ENCODE measurements at places on chromosomes 7 and 10. TPM values are rescaled to one million over a fixed set of nuclear protein-coding genes. Genes with fewer than 3 reads are reported as not detected.

Gene CH25H
- 15.8 TPM for total RNA-seq

Gene TMEM130
- total RNA-seq = 0.12 TPM

Gene MBL2
- total RNA-seq = not detected

Gene TDRD1
- not detected for total RNA-seq

Gene C7orf57
- 2.3 TPM for total RNA-seq

- peaks cover 14% of the 10 kb centered on the region for H3K36me3 ChIP-seq
- H3K27me3 ChIP-seq = no peaks in the 10 kb centered on the region
- DNase-seq = no peak
- peak overlapping the region; percentile 35 for H3K27ac ChIP-seq
- H3K4me1 ChIP-seq = peaks cover 21% of the 10 kb centered on the region
These were observed 24.7 kb downstream of the NUB1 start for GRCh38 chr7:151366166-151366879.

GRCh38 chr10:31940839-31941653 is 12.4 kb upstream of the ARHGAP12 start:
- H3K4me3 ChIP-seq = no peak overlapping the region
- no peaks in the 10 kb centered on the region for H3K27me3 ChIP-seq
- H3K36me3 ChIP-seq = no peaks in the 10 kb centered on the region
- peak overlapping the region; percentile 59 for H3K27ac ChIP-seq
- no peak for DNase-seq
- peaks cover 58% of the 10 kb centered on the region for H3K4me1 ChIP-seq

- no peak for DNase-seq
- H3K4me3 ChIP-seq = no peak overlapping the region
- peak overlapping the region; percentile 84 for H3K27ac ChIP-seq
These were observed 52.5 kb downstream of the KLRG2 start for GRCh38 chr7:139431010-139431409.

DNA sequence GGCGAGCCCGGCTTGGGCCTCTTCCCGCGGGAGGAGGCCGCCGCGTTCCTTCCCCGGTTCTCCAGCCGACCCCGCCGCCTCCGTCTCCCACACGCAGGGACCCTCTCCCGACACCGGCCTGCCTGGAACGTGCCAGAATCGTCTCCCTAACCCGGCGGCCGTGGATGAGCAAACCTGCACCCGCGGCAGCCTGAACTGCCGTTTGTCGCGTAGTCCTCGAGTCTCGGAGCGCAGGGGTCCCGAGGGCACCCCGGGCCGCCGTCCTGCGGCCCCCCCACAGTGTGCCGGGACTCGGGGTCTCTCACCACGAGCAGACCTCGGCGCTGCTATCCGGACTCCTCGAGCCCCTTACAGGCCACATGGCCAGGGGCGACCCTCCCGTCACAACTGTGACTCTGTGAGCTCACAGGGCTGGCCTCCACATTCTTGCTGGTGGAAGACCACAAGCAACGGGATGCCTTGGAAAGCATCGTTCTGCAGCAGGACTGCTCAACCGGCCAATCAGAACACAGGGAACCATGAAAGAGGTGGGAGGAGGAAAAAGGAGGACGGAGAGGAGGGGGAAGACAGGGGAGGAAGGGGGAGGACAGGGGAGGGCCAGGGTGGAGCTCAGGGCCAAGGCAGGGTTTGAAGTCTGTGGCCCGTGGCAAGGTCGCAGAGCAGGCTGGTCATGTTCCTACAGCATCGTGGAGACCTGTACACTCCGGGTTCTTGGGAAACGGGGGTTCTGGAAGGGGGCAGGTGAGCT is 276.9 kb downstream of the DNAJB6 start:
- H3K27me3 ChIP-seq = no peaks in the 10 kb centered on the region
- no peak overlapping the region for H3K27ac ChIP-seq
- peak overlapping the region; percentile 61 for H3K4me3 ChIP-seq

DNA sequence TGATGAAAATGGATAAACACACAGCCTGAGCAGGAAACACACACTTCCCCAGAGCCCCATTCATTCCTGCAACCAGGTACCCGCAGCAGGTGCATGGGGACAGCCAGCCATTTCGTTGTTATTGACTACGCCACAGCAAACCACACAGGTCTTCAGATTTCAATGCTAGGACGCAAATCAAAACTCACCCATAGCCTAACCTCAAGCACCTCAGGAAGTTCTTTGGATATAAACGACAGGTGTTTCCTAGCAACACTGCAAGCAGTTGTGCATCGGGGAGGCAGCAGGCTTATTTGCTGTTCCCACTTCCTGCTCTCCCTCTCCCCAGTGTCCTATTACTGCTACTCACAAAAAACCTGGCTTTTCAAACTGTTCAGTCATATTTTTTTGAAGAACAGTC is 176.5 kb upstream of the FRMD4A start:
- no peaks in the 10 kb centered on the region for H3K27me3 ChIP-seq
- no peak overlapping the region for H3K27ac ChIP-seq
- no peak for DNase-seq

DNA sequence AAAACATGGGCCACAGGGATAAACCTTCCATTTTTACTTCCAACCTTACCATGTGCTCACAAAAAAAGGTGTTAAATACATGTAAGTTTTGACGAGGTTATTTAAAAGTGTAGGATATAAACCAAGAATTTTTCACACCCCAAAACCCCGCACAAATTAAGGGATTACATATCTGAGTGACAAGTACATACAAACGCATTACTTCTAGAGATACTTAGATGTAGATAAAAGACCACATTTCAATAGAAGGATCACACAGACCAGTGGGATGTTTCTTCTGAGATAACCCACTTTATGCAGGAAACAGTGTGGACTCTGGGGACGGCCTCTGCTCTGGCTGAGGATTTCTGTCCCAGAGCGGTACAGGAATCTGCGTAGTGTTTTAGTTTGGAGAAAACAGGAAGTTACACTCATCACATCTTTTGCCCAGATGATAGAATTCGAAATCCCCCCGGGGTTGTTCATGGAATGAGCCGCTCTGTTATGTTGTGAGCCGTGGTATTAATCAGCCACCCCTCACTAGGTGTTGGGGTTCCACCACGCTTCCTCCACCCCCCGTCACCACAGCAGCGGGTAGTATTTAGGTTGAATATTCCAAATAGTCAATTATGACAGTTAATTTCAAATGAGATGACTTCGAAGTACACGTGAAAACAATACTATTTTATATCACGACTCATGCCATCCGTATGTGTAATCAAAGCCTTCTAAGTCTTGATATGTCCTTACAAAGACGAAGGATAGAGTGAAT is 1.3 kb upstream of the CUL1 start:
- DNase-seq = no peak
- H3K4me1 ChIP-seq = peaks cover 20% of the 10 kb centered on the region
- peak overlapping the region; percentile 98 for H3K27ac ChIP-seq
- no peaks in the 10 kb centered on the region for H3K27me3 ChIP-seq

- no peaks in the 10 kb centered on the region for H3K36me3 ChIP-seq
- peak overlapping the region; percentile 2 for H3K4me3 ChIP-seq
- no peaks in the 10 kb centered on the region for H3K27me3 ChIP-seq
- H3K4me1 ChIP-seq = no peaks in the 10 kb centered on the region
These were observed 3.5 kb downstream of the APBB1IP start for GRCh38 chr10:26441491-26442214.

- H3K27ac ChIP-seq = peak overlapping the region; percentile 35
- no peaks in the 10 kb centered on the region for H3K36me3 ChIP-seq
- no peaks in the 10 kb centered on the region for H3K27me3 ChIP-seq
- no peak for DNase-seq
These were observed 401.4 kb upstream of the GALNT17 start for GRCh38 chr7:70730451-70731110.

- H3K27ac ChIP-seq = no peak overlapping the region
- H3K27me3 ChIP-seq = no peaks in the 10 kb centered on the region
- no peaks in the 10 kb centered on the region for H3K36me3 ChIP-seq
- no peak for DNase-seq
- H3K4me1 ChIP-seq = no peaks in the 10 kb centered on the region
These were observed 39.8 kb downstream of the SLC35B4 start for GRCh38 chr7:134276951-134277350.

- DNase-seq = no peak
- H3K4me3 ChIP-seq = no peak overlapping the region
- H3K36me3 ChIP-seq = no peaks in the 10 kb centered on the region
- H3K4me1 ChIP-seq = no peaks in the 10 kb centered on the region
- no peak overlapping the region for H3K27ac ChIP-seq
- no peaks in the 10 kb centered on the region for H3K27me3 ChIP-seq
These were observed 44.5 kb upstream of the CHCHD3 start for GRCh38 chr7:133126422-133126821.

DNA sequence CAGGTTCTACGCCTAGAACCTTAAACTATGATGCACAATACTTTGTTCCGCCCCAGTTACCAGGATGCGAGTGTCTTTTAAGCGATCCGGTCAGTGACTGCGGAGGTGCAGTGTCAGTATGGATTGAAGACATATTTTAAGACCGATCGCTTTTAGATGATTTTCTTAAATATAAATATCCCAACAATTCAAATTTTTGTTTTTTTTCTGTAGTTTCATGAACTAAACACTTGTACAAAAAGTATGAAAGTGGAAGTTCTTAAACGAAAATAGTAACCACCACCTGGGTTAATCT is 835 bp downstream of the COMMD3 start:
- peak overlapping the region; percentile 92 for H3K4me3 ChIP-seq
- H3K27ac ChIP-seq = peak overlapping the region; percentile 94
- H3K4me1 ChIP-seq = peaks cover 8% of the 10 kb centered on the region
- H3K27me3 ChIP-seq = no peaks in the 10 kb centered on the region
- DNase-seq = no peak
- H3K36me3 ChIP-seq = no peaks in the 10 kb centered on the region

- H3K27ac ChIP-seq = peak overlapping the region; percentile 98
- peak overlapping the region; percentile 67 for H3K4me3 ChIP-seq
- no peak for DNase-seq
- H3K4me1 ChIP-seq = peaks cover 19% of the 10 kb centered on the region
These were observed 495 bp downstream of the SFR1 start for GRCh38 chr10:104122225-104123107.

DNA sequence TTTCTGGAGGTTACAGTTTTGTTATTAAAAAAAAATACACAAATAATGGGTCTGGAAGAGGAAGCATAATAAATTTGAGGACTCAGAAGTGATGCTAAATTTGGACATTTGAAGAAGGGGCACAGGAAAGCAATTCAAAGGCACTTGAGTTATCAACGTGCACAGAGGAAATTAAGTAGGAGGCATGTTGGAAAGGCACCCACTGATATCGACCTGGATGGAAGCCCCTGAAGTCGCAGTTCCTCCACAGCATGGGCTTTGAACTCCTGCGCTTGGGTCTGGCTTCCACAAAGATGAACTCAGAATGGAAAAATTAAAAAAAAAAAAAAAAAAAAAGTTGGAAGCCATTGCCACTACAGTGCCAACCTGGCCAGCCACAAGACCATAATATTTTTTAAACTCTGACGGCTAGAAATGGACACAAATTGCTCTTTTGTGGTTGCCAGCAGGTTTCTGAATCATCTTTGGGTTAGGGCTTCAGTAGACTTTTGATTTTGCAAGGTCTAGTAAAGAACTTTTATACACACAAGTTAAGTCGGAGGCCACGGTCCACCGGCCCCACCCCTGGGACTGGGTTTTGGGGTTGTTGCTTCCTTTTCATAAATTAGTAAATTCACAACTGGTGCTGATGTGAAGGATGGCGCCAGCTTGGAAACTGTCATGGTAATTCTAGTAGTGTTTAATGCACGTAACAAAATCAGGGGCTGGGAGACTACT is 21.6 kb downstream of the JCAD start:
- no peaks in the 10 kb centered on the region for H3K4me1 ChIP-seq
- no peaks in the 10 kb centered on the region for H3K36me3 ChIP-seq
- H3K4me3 ChIP-seq = no peak overlapping the region
- no peaks in the 10 kb centered on the region for H3K27me3 ChIP-seq

DNA sequence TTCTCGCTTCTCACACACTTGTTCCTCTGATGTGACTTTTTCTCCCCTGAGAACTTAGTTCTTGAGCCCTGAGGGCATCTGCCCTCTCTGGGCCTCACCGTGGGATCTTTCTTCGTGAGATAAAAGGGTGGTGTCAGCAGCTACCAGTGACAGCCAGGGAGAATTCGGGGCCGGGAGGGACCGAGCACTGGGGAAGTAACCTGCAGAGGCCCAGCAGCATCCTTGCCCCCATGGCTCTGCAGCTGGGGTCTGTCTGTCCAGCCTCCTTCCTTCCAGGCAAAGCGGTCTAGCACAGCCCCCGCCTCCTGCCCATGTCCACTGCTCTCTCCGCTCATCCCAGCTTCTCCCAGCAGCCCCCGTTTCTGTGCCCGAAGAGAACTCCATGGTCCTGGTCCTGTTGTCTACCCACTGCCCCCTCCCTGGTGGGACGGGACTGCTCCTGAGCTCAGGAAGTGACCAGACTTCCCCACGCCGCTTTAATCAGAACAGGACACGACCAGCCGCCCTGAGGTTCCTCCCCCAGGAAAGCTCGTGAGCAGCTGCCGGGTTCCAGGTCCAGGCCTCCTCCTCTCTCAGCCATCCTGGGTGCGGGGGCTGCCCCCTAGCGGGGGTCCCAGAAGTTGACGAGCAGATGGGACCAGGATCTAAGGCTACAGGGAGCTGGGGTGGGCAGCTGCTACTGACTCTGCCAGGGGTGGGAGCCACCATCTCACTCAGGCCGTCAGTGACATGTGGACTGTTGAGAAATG is 187.5 kb downstream of the WDR37 start:
- no peak for DNase-seq
- no peak overlapping the region for H3K27ac ChIP-seq
- no peaks in the 10 kb centered on the region for H3K36me3 ChIP-seq

DNA sequence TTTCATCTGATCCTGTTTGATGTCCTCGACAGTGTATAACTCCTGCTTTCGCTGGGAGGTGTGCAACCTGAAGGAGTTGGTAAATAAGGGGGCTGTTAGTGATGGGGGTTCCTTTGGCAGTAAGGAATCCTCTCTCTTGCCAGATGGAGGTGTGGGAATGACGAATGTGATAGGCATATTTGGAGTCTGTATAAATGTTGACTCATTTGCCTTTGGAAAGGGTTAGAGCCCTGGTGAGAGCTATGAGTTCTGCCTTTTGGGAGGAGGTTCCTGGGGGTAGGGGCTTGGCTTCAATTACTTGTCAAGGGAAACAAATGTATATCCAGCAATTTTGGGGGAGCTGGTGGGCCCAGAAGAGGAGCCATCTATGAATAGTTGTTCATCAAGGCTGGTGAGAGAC is 11.4 kb upstream of the CHST3 start:
- H3K4me1 ChIP-seq = peaks cover 30% of the 10 kb centered on the region
- no peak overlapping the region for H3K27ac ChIP-seq
- no peaks in the 10 kb centered on the region for H3K36me3 ChIP-seq
- DNase-seq = no peak

DNA sequence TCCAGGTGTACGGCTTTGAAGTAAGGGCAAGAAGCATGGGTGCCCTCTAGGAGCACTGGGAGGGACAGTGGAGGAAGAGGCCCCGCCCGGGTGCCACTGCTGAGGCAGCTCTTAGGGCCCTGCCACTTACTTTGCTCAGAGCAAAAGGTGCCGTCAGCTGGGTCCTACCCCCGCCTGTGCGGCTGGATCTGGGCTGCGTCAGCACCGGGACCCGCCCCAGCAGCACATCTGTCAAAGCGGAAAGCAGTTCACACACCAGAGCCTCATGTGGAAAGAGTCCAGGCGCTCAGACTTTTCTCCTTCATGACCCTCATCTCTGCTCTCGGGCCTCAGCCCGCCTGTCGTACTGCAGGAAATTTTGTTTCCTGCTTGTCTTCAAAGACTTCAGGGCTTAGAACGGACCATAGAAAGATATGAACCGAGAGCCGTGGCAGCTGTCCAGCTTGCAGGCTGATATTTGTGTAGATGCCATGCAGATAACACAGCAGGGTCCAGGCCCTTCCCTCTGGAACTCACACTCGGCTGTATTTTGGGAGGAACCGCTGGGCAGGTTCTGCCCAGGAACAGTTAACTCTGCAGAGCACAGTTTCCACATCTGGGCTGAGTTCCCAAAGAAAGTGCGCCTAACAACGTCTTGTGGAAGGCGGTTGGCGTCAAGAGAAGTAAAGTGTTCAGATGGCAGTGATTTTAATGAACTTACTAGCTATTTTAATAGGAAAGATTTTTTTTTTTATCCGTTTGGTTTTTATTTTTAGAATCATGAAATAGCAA is 44.3 kb upstream of the PRKAR1B start:
- no peak overlapping the region for H3K4me3 ChIP-seq
- DNase-seq = no peak
- H3K4me1 ChIP-seq = peaks cover 28% of the 10 kb centered on the region

Measured in esophagus squamous epithelium (tissue), 5 donors.